Aortic smooth muscle cell (primary cell): ENCODE measurements at places on chromosomes 1 and 21. TPM values are rescaled to one million over a fixed set of nuclear protein-coding genes. Genes with fewer than 3 reads are reported as not detected.

ARTN gene
- total RNA-seq = under 0.01 and 0.25 TPM in 2 replicates

WNT9A gene
- 0.44 and 0.79 TPM in 2 replicates for total RNA-seq

UBL4B gene
- total RNA-seq = not detected in 2 replicates

SIPA1L2 gene
- 6.2 and 10.6 TPM in 2 replicates for total RNA-seq

HIVEP3 gene
- 0.26 and 0.31 TPM in 2 replicates for total RNA-seq

ZNF281 gene
- 12.7 and 14.6 TPM in 2 replicates for total RNA-seq

OR2G6 gene
- not detected in 2 replicates for total RNA-seq

NBPF15 gene
- 34.7 and 41.5 TPM in 2 replicates for total RNA-seq

AQP10 gene
- under 0.01 and 0.06 TPM in 2 replicates for total RNA-seq

PDZK1IP1 gene
- total RNA-seq = not detected in 2 replicates

RGS16 gene
- 0.40 and 0.87 TPM in 2 replicates for total RNA-seq

DNAH14 gene
- 0.13 and 0.31 TPM in 2 replicates for total RNA-seq

PLCH2 gene
- total RNA-seq = 3.2 and 5.9 TPM in 2 replicates

GATAD2B gene
- 2.6 and 4.7 TPM in 2 replicates for total RNA-seq

AKR7A3 gene
- total RNA-seq = 0.50 and 1.6 TPM in 2 replicates

WNT2B gene
- total RNA-seq = 3.0 and 3.4 TPM in 2 replicates

SV2A gene
- total RNA-seq = 5.8 and 7.5 TPM in 2 replicates

PADI2 gene
- under 0.01 TPM in 1 of 2 replicates, not detected in the other for total RNA-seq

KRTAP12-2 gene
- not detected in 2 replicates for total RNA-seq

LEPROT gene
- 46.4 and 47.8 TPM in 2 replicates for total RNA-seq

FCAMR gene
- not detected in 2 replicates for total RNA-seq

SYNC gene
- total RNA-seq = 68.0 and 75.8 TPM in 2 replicates

MANEAL gene
- 0.99 and 2.2 TPM in 2 replicates for total RNA-seq

YBX1 gene
- total RNA-seq = 1,126 and 1,142 TPM in 2 replicates

PLA2G2A gene
- not detected in 2 replicates for total RNA-seq

FBXO2 gene
- 0.25 and 0.26 TPM in 2 replicates for total RNA-seq

TMEM61 gene
- not detected in 2 replicates for total RNA-seq

OR2L8 gene
- not detected in 2 replicates for total RNA-seq

CCDC185 gene
- total RNA-seq = not detected in 2 replicates

CFAP74 gene
- total RNA-seq = not detected in 2 replicates

CFHR1 gene
- 0.12 and 0.13 TPM in 2 replicates for total RNA-seq

NIBAN1 gene
- 13.1 and 33.3 TPM in 2 replicates for total RNA-seq

PLPPR4 gene
- total RNA-seq = 0.50 and 1.6 TPM in 2 replicates

TRIM58 gene
- total RNA-seq = 0.06 and 0.53 TPM in 2 replicates

NFASC gene
- total RNA-seq = 14.3 and 15.7 TPM in 2 replicates

KCNA3 gene
- not detected in 2 replicates for total RNA-seq

KRTAP7-1 gene
- total RNA-seq = not detected in 2 replicates

HES2 gene
- total RNA-seq = 0.75 and 0.92 TPM in 2 replicates

S100B gene
- total RNA-seq = 0.12 and 0.26 TPM in 2 replicates

ZNF670 gene
- 1.2 and 1.7 TPM in 2 replicates for total RNA-seq

OR4F29 gene
- total RNA-seq = 0.25 and 0.26 TPM in 2 replicates

S100A2 gene
- 2.4 and 4.0 TPM in 2 replicates for total RNA-seq

IVL gene
- total RNA-seq = not detected in 2 replicates

KRTAP13-1 gene
- not detected in 2 replicates for total RNA-seq

KCNK2 gene
- 2.8 and 9.5 TPM in 2 replicates for total RNA-seq

TNFSF4 gene
- 1.2 and 2.1 TPM in 2 replicates for total RNA-seq

RBP7 gene
- total RNA-seq = 0.19 TPM in 1 of 2 replicates, not detected in the other

TRPM2 gene
- under 0.01 TPM in 1 of 2 replicates, not detected in the other for total RNA-seq

KRTAP10-4 gene
- not detected in 2 replicates for total RNA-seq

VAV3 gene
- total RNA-seq = 0.13 and 0.31 TPM in 2 replicates

OR6N1 gene
- not detected in 2 replicates for total RNA-seq

CELA2A gene
- total RNA-seq = not detected in 2 replicates
